ENCODE measurements at places on chromosomes 16 and 17.

GRCh38 chr16:85178596-85178995 lies 66.3 kb upstream of the CIBAR2 start:
- DNase-seq = no peak

GRCh38 chr16:88883946-88884345 lies 17.5 kb upstream of the PABPN1L start:
- no peak for DNase-seq

DNA sequence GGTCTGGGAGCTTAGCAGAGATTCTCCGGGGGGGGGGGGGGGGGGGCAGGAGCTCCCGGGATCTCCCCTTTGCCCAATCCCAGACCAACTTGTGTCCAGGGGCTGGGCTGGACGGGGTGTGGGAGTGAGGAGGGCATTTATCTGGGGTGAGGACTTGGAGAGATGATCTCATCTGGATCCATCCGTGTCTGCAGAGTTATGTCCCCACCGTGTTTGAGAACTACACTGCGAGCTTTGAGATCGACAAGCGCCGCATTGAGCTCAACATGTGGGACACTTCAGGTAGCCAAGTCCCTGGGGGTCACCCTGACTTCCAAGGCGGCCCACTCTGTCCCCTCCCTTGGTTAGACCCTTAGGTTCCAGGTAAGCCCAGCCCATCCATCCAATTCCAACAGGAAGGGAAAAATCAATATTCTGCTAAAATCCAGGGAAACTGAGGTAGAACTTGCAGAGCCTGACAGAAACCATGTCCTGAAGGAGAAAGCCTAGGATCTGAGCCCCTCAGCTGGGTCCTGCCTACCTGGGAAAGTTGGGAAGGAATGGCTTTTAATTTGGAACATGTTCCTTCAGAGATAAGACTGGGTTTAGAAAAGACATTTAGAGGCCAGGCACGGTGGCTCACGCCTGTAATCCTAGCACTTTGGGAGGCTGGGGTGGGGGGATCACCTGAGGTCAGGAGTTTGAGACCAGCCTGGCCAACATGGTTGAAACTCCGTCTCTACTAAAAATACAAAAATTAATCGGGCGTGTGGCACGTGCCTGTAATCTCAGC lies 921 bp downstream of the RND2 start:
- no peak for DNase-seq

- no peak for DNase-seq
These were observed 14.8 kb upstream of the CDH11 start for GRCh38 chr16:65136681-65137080.

All from T-helper 2 cell (primary cell).